ENCODE measurements at places on chromosomes 1 and 21.

DNA sequence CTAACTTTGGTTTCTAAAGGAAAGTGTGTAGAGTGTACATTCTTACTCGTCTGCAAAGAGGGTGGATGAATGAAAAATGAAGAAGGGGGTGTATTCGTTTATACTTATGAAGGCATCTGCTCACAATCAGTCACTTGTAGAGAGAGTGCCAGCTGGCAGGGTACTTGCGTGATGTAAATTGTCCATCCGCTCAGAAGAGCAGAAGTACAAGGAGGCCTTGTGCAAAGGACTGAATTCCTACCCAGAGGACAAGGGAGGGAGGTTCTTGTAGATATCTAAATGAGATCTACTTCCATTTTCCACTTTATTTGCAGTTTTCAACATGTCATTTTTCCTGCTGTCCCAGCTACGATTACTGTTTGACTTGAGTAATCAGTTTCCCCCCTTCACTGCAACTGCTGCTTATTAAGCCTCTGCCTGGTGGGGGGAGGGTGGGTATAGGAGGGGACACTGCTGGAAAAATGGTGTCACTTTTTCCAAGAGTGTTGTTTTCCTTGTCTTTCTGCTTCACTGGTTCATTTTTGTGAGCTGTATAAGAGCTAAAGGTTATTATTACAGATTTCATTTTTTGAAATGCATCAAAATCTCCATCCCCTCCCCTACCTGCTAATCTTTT lies 67.3 kb downstream of the LAMC1 start:
- no peak for DNase-seq

GRCh38 chr21:15617964-15618363 lies 111.8 kb upstream of the USP25 start:
- no peak for DNase-seq

GRCh38 chr1:6117064-6117463 lies 63.1 kb downstream of the CHD5 start:
- DNase-seq = no peak

GRCh38 chr21:33264561-33264960 lies 1.6 kb upstream of the IL10RB start:
- DNase-seq = no peak

GRCh38 chr1:94609619-94610018 lies 68.1 kb upstream of the F3 start:
- no peak for DNase-seq

DNA sequence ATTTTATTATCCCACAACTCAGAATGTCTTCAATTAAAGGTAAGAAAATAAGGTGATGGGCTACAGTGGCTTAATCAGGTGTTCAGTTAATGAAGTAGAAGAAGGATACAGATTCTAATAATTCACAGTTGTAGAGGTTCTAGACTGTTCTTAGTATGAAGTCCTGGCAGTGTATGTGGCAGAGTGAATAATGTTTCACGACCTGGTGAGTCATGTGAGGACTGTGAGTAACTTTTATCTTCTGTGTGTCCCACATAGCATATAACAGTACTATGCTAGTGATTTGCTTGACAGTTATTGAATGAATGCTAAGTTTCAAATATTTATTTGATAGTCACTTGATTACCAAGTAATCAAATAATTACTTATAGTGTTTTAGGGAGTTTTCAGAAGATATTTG lies 20.0 kb downstream of the SLC16A4 start:
- no peak for DNase-seq

DNA sequence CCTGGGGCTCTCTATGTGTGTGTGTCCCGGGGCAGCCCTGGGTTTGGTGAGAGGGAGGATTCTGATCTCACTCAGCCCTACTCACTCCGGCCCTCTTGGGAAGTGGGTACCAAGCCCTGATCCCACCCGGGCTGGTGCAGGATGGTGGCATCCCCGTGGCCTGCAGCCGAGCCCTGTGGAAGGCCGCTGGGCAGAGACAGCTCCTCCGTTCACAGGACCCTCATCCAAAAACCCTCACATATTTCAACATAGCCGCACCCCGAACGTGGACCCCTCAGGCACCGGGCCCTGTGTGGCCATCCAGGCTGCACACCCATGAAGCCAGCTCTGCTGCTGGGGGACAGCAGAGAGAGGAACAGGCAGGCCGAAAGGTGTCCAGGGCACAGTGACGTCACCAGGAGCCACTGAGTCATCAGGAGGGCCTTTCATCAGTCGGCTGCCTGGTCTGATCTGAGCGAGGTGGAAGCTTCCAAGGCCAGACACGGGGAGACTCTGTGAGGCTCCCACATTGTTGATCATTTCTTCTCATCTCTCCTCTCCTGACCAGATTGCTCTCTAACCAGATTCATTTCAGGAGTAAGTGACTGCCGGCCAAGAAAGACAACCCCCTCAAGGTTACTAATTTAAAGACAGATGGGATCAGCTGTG lies 16.2 kb upstream of the GPR157 start:
- no peak for DNase-seq

- DNase-seq = no peak
Measured at GRCh38 chr1:61517345-61517744, 207.6 kb downstream of the TM2D1 start.

DNA sequence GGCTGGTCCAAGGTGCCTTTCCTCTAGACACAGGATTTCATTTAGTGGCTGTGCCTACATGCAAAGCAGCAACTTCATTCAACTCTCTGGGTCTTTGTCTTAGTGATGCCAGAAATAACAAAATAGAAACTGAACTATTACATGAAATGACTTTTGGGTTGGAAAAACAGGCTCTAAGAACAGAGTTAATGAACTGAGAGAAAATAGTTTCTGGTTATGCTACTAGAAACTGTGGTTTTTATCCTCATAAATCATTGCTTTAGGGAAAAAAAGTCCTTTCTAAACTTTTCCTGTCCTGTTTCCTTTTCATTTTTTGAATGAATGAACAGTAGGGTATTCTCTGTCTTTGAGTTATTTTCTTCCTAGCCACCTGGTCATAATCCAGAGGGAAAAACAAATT lies 424.0 kb downstream of the KIF26B start:
- no peak for DNase-seq

- DNase-seq = no peak
Measured at GRCh38 chr1:38138498-38139233, 92.1 kb upstream of the POU3F1 start.

- no peak for DNase-seq
Measured at GRCh38 chr1:6110326-6110725, 64.6 kb downstream of the KCNAB2 start.

GRCh38 chr1:185156288-185156853 lies 382 bp downstream of the TRMT1L start:
- peak; percentile 37 for DNase-seq

DNA sequence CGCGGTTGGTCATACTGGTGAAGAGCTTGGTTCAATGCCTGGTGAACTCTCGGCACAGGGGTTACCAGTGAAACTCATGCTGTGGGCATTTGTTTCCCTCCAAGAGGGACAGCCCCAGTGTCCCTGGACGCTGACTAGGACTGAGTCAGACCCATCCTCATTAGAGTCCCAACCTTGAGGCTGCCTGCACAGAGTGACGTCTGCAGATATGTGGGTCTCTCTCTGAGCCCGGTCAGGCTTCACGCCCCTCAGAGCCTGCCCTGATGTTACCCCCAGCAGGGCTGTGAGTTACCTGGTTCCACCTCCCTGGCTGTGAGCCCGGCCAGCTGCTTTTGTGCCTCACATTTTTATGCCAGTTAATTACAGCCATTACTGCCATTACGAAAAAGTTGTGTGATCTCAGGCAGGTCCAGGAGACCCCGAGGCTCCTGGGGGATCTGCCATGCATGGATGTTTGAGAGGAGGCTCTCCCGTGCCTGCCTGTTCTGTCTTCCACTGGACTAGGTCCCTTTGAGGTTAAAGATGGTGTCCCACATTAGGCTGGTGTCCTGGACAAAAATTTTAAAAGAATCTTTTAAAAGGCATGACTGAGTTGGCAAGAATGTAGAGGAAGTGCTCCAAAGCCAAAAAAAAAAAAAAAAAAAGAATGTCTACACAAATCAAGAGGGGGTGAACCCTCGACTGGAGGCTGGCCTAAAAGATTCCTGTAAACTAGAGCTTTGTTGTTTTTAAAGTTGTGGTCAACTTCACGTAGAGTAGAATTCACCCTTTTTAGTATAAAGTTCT lies 36.6 kb upstream of the PADI1 start:
- DNase-seq = no peak
